Transverse colon (tissue), 4 donors: ENCODE measurements at places on chromosomes 2 and 18. TPM values are rescaled to one million over a fixed set of nuclear protein-coding genes. Genes with fewer than 3 reads are reported as not detected.

DNA sequence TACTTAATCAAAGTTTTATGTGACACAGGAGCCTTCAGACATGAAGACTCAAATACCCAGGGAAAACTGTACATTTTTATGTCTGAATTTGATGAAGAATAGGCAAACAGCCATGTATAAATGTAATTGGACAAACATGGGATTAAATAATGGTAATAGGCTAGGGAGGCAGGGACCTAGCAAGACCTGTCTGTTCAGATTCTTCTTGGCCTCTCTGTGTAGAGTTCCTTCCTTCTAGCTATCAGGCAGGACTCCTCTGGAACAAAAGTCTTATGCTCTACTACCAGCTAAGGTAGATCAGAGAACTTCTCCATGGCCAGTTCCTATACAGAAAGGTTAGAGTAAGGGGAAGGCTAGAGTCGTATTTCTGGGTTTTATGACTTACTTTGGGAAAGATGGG lies 9.5 kb upstream of the PARD3B start:
- no peak for DNase-seq

DNA sequence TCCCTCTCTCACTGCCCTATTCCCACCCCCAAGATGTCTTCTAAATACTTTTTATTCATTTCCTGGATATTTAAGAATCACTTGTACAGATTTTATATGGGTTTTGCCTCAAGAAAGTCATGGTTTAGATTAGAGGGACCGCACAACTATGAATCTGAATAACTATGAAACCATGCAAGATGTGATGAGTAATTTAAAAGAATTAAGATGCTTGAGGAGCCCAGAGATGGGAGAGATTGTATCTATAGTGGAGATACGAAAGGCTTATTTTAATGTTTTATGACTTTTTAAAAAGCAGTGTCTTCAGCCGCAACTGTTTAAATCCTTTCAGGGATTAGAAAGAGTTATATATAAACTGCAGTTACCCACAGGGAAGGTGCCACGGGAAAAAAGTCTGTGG lies 324.1 kb downstream of the LPIN1 start:
- no peak for DNase-seq

- DNase-seq = no peak
Observed at GRCh38 chr2:181991171-181991885, 5.7 kb downstream of the PPP1R1C start.

DNA sequence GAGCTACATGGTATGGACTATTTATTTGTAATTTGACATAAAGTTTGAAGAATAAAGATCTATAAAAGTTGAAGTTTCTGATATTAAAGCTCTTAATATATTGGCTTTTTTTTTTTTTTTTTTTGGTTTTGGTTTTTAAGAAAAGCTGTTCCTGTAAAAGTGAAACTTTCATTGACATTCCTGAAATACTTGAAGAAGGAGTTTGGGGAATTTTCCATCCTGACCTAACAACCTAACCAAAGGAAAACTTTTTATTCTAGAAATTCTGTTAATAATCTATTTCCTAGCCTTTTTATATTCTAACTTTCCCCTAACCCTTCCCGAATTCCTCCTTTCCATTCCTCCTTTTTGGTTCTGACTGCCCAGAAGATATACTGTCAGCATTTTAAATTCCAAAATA lies 83.7 kb downstream of the ACSL3 start:
- DNase-seq = no peak

- DNase-seq = peak; percentile 49
Observed at GRCh38 chr2:20208476-20208859, 16.5 kb downstream of the SDC1 start.

- no peak for DNase-seq
Observed at GRCh38 chr2:61664190-61664589, 126.0 kb upstream of the XPO1 start.

DNA sequence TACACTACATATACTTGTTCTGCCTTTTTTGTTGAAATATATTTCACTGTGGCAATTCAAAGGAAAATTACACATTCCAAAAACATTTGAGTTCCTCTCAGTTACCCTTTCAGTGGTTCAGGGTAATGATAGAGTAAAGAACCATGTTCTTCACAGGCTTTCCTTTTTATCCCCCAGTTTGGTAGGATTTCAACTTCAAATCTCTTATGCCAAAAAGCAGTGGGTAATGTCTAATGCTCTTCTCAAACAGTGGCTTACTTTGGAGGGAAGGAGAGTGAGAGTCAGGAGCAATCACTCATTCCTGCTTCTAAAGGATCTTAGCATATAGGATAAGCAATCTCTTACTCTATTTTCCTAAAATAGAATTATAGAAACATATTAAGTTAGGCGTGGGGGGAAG lies 290.6 kb downstream of the ZEB2 start:
- DNase-seq = no peak

DNA sequence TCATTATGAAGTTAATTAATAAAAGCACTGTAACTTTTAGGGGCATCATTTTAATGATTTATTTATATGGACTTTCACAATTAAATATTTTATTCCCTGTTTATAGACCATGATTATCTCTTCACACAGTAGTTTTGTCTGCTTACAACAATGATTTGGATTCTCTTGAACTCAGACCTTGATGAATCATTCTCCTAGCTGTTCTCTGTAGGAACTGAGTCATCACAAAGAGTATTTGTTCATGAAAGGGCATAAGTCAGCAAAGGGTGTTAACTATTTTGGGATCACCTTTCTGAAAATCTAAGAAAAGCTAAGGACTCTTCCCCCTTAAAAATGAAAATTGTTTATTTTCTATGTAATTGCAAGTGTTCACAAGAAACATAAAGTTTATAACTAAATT lies 461.1 kb upstream of the UBE2E3 start:
- no peak for DNase-seq

- peak; percentile 24 for DNase-seq
Observed at GRCh38 chr2:64858541-64859311, 130.5 kb upstream of the SLC1A4 start.

DNA sequence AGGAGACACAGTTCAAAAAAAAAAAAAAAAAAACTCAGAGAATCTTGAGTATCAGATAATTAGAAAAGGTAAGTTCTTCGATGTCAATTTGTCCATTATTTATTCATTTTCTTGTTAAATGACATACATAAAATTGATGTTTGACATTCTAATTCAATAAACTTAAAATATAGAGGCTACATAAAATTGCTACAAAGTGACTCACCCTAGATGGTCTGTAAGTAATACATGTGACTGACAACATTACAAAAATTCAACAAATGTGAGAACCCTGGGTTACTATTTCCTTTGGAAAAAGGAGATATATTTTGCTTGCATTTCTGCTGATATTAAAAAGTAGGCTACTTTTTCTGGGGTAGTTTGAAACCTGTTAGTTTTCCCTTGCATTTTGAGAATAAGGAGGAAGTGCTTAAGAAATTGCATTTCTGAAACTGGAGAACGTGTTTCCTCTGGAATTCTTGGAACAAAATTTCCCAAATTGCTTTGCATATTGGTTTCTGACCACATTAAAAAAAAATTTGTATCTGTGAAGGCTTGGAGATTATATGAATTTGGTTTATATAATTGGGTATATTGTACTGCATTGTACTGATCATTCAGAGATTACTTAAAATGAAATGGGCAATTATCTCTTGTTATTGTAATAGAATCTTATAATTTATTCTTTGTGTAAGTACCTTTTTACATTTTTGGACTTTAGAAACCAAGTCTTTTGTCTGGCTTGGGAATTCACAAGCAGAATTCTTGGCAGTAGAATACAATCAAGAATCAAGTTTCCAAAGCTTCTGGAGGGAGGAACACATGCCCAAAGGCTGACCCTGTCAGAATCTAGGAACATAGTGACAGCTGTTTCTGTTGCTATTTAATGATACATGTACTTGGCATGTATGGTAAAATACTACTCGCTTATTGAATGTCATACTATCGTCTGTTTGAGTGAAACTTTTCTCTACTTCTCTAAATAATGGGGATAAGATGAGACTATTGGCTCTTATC lies 106.1 kb downstream of the DSEL start:
- no peak for DNase-seq

DNA sequence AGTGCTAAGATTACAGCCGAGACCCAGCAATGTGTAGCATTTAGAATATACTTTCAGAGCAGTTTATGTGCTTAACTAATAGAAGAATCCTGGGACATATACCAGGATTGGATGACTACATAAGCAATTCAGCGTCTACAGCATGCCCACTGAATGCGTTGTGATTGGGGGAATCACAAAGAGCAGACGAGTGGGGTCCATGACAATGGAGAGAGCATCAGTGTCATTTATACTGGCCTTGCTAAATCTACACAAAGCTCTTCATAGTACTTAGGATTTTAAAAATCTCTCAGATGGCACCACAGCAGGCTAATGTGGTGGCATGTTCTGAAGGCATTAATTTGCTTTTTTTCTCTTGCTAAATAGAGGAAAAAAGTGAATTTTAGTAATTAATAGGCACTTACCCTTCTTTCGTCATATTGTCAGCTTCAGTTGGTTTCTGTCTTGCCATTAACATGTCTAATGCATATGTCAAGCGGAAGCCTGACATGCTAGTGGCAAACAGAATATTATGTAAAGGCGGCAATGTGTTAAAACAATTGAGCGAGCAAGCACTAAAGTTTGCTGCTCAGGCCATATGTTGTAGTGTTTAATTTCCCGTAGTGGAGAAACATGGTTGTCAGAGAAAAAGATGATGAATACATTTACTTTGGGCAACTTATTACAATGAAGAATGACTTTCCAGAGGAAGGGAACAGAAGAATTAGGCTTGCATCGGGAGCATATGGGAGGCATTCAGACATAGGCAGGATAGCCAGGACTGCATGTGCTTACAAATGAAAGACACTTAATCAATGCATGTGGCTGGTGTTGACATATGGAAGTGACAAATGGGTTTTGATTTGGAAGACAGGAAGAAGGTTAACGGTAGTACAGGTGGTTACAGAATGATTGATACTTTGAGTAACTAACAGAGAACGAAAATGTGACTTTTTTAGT lies 145.2 kb downstream of the ICOS start:
- no peak for DNase-seq

- no peak for DNase-seq
Observed at GRCh38 chr2:16907645-16908282, 242.1 kb upstream of the CYRIA start.

DNA sequence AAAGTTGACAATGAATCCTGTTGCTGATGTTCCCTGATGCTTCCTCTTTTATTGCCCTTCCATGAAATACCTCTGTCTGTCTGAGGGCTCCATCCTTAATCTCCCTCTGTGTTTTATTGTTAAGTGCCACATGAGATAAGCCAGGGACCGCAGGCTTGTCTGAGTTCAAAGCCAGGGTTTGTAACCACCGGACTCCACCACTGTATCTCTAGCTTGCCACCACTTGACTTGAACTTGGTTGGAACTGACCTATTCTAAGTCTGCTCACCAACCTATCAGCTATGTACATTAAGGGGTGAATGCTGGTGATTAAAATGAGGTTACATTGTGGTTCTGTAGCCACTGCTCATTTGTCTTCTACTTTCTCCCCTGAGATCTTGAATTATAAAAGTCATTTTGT lies 328.5 kb upstream of the ZEB2 start:
- DNase-seq = no peak

GRCh38 chr2:26658691-26659346 lies 17.7 kb upstream of the CIB4 start:
- DNase-seq = no peak

GRCh38 chr2:236639461-236640235 lies 70.0 kb downstream of the ACKR3 start:
- no peak for DNase-seq

DNA sequence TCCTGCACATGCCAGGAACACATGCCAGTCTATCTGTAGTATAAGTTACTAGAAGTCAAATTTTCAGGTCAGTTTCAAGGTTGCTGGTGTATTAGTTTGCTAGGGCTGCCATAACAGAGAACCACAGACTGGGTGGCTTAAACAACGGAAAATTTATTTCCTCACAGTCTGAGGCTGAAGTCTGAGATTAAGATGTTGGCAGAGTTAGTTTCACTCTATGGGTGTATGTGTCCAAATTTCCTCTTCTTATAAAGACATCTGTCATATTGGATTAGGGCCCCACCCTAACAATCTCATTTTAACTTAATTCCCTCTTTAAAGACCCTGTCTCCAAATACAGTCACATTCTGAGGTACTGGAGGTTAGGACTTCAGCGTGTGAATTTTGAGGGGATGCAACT lies 26.5 kb downstream of the B3GNT7 start:
- no peak for DNase-seq

DNA sequence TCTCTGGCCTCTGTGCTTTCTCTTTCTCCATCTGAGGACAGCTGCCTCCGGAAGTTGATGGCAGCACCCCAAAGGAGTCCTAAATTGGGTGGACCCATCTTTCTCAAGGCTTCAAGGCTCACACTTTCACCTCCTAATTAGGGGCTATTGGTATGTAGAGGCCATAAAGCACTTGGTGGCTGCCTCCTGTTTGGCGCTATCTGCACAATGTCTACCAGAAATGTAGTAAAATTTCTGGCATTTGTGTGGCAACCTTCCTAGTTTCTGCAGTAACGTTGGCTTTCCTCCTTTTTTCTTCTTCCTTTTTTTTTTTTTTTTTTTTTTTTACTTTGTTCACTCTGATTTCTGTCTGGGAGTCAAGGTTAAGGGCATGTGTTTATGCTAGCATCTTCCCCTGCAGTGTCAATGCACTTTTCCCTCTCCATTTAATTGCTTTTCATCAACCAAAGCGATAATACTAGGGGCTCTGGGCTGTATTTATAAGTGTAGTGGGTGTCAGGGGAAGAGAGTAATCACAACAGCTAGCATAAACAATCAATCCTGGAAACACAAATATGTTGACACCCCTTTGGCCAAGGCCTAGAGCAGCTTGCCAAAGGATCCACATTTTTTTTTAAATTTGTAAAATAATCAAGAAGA lies 86.0 kb downstream of the TACR1 start:
- peak; percentile 8 for DNase-seq

DNA sequence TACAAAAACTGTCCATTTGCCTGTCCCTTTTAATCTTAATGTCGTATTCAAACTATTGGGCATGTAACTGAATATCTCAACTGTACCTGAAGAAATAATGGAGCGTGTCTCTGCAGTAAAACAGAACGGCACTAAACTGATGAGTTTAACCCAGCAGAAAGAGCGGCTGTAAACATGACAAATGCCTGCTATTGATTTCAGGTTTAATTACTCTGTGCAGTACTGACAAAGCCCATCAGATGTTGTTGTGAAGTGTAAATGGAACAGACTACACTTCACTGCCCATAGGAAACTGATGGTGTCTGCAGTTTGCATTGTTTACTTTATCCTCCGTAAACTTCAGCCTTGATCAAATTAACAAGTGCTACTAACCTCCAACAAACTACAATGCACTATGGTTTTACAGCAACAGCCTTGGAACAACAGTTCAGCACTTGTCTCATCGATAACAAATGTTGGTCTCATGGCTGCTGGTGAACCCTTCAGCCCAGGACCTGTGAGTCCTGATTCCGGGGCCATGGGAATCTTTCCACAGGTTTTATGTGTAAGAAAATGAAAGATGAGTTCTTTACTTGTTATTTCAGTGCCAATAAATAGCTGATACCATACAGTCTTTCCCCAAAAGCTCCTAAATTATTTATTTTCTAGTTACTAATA lies 316.5 kb downstream of the CCDC178 start:
- no peak for DNase-seq

Gene LHCGR
- total RNA-seq = not detected

Gene FAP
- not detected for total RNA-seq

Gene SNRNP200
- 88.4 TPM for total RNA-seq

Gene SERPINB4
- not detected for total RNA-seq

Gene RTP5
- total RNA-seq = not detected

Gene MATN3
- total RNA-seq = 0.16 TPM

Gene PER2
- 20.8 TPM for total RNA-seq

Gene TEKT4
- not detected for total RNA-seq

Gene DQX1
- total RNA-seq = 194 TPM

Gene OTX1
- total RNA-seq = not detected

Gene UPP2
- total RNA-seq = not detected

Gene COL4A3
- total RNA-seq = not detected

Gene SERPINB2
- total RNA-seq = not detected
